T follicular helper cell (primary cell): ENCODE measurements at places on chromosomes 16 and 17.

GRCh38 chr17:74466828-74467184, 372 bp downstream of the CD300A start:
- DNase-seq, result no peak

DNA sequence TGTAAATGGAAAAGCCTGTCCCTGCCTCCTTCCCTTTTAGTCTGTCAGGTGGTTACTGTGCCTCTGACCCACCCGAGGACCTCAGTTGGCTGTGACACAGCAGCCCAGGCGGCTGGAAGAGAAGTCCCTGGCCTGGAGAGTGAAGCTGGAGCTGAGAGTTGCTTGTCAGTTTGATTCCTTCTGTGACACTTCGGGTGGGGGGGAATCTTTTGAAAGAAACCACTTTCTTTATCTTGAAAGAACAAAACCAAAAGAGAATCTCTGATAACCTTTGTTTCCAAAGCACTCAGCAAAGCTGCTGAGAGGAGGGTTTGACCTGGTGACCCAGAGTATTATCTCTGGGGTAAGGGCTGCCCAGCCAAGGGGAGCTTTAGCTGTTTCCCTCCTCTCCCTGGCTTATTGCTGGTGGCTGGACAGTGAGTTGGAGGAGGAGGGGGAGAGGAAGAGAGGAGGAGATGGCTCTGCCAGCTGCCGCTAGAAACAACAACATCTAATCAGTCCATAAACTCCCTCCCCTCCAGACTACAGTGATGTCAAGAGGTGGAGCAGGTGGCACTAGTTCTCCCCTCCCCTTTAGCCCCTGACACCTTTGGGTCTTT, 34.0 kb downstream of the YPEL2 start:
- no peak for DNase-seq

DNA sequence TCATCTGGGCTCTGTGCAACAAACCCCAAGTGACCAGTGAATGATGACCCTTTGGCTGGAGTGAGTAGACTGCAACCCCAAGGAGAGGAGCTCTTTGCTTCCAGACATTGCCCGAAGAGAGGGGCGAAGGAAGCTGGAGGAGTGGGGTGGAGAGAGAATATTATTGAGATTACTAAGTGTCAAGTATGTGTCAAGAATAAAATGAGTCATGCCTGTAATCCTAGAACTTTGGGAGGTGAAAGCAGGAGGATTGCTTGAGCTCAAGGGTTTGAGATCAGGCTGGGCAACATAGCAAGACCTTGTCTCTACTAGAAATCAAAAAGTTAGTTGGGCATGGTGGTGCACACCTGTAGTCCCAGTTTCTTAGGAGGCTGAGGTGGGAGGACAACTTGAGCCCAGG, 142.0 kb upstream of the CCL2 start:
- no peak for DNase-seq

DNA sequence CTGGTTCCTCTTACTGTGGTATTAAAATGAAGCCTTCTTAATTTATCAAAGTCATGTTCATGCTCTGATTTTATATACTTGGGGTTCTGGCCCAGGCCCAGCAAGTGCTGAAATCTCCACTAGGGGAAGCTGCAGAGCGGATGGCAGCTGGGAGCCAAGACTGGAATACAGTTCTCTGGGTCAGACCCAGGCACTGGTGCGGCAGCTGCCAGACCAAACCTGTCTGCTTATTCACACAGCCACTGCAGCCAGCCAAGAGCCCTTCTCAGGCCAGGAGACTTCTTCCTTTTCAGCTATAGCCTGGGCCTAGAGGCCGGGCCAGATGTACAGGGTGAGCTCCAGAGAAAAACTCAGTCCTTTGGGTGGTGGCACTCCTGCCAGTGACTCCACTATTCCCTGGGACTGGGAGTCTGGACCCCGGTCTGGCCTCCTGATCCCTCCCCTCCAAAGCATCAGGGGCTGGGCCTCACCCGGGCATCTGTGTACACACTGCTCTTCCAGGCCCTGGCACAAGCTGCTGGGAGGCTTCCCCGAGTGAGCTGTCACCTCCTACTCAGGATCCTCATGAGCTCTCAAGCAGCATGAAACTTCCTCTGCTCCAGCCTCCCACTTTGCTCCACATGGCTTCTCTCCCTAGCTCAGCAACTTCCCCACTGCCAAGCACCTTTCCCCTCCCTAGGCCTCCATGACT, 24.4 kb downstream of the ATP6V0D1 start:
- DNase-seq, result no peak

DNA sequence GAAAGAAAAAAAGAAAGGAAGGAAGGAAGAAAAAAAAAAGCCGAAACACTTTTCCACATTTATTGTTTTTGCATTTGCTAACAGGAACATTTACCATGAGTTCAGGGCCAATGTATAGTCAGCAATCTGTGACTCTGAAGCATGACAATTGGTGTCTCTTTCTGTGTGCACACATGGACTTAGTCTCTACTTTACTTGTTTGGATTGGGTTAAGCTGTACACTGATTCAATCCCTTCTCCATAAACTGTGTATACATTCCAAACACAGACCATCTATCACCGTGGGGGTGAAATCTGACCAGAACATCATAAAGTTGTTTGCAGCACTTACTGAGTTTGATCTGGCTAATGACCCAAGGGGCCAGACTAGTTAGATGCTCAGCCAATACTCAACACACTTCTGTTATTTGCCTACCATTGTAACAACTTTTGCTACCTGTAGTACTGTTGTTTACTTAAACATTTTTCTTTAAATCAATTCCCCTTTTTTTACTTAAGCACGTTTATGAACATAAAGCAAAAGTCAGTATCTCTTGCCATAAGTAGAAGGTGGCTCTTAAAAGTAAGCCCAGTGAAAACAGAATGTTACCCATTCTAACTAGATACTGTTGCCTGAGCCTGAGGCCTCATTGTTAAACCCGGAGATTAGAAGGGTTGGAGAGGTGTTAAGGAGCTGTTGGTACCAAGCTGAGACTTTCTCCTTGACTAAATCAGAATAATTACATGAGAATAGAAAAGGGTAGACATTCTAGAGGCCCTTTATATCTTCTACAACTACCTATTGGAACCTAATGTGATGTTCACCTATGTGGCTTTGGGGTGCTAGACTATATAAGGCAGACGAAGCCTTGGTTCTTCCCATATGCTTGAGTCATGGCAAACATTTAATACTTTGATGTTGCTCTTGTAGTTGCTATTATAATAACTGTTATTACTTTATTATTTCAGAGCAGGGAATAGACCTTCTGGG, 41.8 kb downstream of the SCNN1B start:
- no peak for DNase-seq
